Activated T-helper 1 cell treated with anti-CD3 and anti-CD28 coated beads, Interleukin-12 subunit alpha, Interleukin-12 subunit beta, Interleukin-2, Interleukin-4 antibody, amounts not matched to agents 30 ng/mL and 10 ng/mL and 1 ng/mL, durations not matched to agents 14 hours and 24 hours and 36 hours (primary cell): ENCODE measurements at places on chromosomes 12 and 14. TPM values are rescaled to one million over a fixed set of nuclear protein-coding genes. Genes with fewer than 3 reads are reported as not detected.

- no peak overlapping the region for H3K4me3 ChIP-seq
- H3K27ac ChIP-seq = no peak overlapping the region
- no peaks in the 10 kb centered on the region for H3K36me3 ChIP-seq
- no peaks in the 10 kb centered on the region for H3K4me1 ChIP-seq
- no peak for DNase-seq
- peaks cover 16% of the 10 kb centered on the region for H3K27me3 ChIP-seq
Measured at GRCh38 chr12:1644534-1645438, 15.8 kb downstream of the WNT5B start.

GRCh38 chr14:49553892-49554291 lies 32.3 kb downstream of the RPS29 start:
- DNase-seq = no peak
- peaks cover 4% of the 10 kb centered on the region for H3K27me3 ChIP-seq

The ADIPOR2 gene
- total RNA-seq = 69.4 and 75.2 TPM in 2 replicates

The NYNRIN gene
- 0.02 TPM in 1 of 2 replicates, not detected in the other for total RNA-seq
